ENCODE measurements at places on chromosomes 5 and 9.

DNA sequence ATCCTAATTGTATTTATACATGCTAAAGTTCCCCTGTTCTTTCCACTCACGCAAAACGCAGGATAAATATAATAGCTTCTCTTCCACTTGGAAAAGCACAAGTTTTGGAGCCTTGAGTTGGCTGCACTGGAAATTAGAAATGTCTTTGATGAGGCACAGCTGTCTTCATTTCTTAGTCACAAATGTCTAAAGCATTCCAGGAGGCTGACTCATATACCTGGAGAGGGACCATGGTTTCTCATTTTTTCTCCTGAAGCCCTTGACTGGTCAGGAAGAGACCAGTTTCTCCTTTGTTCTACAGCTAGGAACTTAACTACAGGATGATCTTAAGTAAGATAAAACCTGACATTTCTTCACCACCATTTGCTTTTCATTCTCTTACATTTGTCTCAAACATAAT, 16.2 kb downstream of the MTX3 start:
- DNase-seq, result no peak

- DNase-seq, result no peak
Observed at GRCh38 chr9:77779010-77779409, 130.9 kb upstream of the GNA14 start.

DNA sequence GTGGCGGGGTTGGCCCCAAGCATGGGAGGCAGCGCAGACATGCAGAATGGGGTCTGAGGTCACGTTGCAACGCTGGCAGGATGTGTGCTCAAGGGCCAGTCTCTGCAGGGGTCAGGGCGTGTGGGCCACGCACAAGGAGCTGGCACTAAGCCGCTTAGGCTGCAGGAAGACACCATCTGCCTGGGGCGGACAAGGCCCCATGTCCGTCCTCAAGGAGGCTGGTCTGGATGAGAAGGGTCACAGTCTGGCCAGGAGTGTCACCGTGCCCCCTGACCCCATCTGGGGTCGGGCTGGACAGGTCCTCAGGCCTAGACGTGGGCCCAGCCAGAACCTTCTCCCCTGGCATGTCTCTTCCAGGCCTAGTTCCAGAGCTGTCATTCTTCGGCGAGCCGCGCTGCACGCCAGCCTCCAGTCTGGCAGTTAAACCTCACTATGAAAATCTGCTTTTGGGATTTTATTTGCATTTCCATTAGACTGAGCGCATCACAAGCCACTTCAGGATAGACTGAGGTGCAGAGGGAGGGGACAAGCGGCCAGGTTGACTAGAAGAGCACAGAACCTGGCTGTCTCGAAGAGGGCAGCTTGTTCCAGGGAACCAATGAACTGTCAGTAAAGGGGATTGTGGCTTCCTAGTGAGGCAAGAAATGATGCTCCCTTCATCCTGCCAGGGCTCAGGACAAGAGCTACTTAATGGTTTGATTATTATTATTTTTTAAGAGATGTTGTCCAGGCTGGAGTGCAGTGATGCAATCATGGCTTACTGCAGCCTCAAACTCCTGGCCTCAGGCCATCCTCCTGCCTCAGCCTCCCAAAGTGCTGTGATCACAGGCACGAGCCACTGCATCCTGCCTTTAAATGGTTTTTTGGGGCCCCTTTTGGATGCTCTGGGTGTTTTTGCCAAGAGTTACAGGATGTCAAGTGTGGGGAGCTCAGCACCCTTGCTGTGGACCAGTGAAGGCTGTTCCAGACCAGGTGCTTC, 4.3 kb downstream of the BRD3OS start:
- DNase-seq, result no peak

DNA sequence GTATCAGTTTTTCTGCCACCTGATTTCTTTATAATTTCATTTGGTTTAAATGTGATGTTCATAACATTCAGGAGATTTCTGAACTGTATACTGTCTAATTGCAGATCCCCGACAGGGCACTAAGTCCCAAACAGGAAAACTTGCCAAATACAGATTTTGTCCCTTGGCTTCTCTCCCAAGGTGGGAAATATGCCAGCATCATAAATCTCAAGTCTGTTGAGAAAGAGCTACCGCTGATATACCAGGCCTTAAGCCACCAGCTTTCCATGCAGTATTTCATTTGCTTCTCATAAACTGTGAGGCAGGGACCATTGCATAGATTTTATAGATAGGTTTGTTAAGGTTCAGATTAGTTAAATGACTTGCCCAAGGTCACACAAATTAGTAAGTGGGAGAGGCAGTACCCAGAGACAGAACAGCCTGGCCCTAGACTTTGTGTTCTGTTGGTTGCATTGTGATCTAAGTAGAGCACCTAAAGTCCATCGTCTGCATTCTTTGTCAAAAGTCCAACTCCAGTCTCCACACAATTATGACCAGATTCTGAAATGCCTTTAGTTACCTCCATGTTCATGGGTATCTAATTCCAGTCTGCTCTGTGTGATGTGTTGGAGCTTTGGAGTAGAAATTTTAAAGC, 16.2 kb downstream of the GPR21 start:
- DNase-seq, result no peak

DNA sequence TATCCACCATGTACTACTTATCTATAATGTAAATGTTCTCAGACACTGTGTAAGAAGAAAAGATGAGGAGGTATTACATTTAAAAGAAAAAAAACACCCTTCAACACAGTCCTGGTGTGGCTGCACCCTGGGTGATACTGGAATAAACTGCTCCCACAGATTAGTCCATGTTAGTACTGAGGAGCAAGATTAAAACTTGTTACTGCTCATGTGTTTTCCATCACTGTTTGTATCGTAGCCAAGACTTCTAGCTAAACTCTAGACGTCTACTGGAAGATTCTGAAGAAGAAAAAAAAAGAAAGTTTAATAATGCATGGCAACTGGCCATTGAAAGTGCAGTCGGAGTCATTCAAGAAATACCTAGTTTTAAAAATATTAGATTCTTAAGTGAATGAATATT, at the start of gene ASPN:
ASPN (minus strand) TSS at position 178 of the 400 bp plus-strand sequence.
- DNase-seq, result no peak

- DNase-seq, result no peak
Observed at GRCh38 chr5:64213531-64213930, 47.9 kb downstream of the RNF180 start.

GRCh38 chr5:17064241-17064640, 128.2 kb upstream of the MYO10 start:
- no peak for DNase-seq

DNA sequence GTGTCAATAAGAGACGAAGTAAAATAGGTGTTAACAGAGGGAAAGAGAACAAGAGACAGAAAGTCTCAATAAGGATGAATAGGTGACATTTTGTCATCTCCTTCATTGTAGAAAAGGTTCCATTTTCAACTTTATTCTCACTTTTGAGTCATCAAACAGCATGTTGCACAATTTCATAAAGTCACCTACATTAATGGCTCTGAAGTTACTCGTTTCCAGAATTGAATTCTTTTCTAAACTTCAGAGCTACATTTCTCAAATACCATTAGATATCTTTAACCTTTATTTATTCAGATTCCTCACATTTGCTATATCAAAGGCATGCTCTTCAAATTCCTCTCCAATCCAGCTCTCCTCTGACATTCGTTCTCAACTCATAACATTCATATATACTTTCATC, 13.1 kb downstream of the ADAMTS6 start:
- DNase-seq, result no peak
